ENCODE measurements at places on chromosomes 7 and 10.
A peak's percentile ranks its signal among the peaks of the same experiment; 100 is the strongest.

DNA sequence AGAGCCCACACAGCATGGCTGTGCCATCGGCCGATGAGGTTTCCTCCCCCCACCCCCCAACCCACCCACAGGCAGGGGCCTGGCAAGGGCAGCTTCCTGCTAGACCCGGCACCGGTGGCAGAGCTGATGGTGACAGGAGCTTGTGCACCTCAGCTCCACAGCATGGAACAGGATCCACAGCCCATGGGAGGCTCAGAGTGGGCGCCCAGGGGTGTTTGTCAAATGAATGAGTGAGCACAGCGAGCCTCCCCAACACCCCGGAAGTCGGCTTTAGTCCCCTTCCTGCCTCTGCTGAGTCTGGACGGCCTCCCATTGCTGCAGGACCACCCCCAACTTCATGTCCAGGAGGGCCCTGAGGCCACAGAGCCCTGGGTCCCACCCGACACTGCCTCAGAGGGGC is 68.9 kb downstream of the PDGFA start:
- no peak for DNase-seq

DNA sequence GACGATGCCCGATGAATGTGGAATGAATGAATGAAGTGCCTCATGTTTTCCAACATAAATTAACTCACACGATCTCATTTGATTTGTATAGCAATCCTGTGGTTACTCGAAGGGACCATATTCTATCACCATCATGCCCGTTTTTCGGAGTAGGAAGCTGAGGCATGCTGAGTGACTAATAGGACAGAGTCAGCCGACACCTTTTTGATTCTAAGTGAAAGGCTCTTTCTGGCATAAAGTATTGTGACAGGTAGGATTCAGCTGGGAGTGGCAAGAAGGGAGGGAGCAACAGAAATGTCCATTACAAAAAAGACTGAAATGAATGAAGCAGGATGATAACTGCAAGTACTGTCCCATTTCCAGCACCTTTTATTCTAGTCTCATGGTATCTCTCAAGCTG is 55.7 kb downstream of the KLRG2 start:
- no peak for DNase-seq

- DNase-seq = no peak
These were observed 351.8 kb upstream of the FZD8 start for GRCh38 chr10:35993591-35994515.

GRCh38 chr10:30728766-30729165 is 99.2 kb upstream of the LYZL2 start:
- DNase-seq = no peak

DNA sequence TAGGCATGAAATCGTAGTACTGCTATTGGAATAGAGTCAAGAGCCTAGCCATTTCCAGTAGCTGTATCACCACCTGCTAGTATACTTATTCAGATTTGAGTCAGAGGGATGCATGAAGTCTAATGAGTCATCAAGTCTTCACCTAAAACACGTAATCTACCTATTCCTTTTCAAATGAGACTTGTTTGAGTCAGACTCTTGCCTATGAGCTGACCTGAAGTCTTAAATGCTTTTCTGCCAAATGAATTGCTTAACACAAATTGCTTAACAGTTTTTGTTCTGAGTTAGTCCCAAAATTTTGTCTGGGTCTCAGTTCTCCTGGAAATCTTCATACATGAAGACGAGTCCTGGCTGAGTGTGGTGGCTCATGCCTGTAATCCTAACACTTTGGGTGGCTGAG is 165.2 kb downstream of the GNAT3 start:
- peak; percentile 36 for DNase-seq

DNA sequence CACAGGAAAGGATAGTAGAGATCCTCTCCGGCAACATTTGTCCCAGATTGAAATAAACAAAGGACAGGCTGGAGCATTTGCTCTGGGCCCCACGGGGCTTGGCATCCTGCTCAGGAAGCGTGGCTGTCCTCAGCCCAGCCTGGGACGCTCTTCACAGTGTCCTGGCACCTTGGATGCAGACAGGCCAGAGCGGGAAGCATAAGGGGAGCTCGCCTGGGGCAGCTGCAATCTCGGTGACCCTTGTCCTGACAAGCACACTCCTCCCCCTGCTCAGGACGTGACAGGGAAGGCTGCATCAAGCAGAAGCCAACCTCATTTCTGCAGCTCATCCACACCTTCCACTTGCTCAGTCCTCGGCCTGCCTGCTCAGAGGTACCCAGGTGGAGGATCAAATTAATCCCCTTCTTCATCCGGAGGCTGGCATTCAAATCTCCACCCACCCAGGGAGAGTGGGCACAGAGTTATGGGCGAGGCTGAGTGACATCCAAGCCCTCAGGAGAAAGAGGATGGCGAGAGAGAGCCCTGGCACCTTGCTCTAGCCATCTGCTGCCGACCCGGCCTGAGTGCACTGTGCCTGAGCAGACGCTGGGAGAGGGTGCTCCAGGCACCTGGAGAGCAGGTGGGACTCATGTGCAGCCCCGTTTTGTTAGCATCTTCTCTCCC is 47.6 kb downstream of the ABRAXAS2 start:
- DNase-seq = no peak

Measured in fibroblast of gingiva (primary cell).